ENCODE measurements at places on chromosomes 5 and 9.
A peak's percentile ranks its signal among the peaks of the same experiment; 100 is the strongest.

GRCh38 chr5:38932854-38933408 lies 87.1 kb downstream of the OSMR start:
- DNase-seq = no peak

- DNase-seq = no peak
Measured at GRCh38 chr5:44987026-44987425, 178.3 kb downstream of the MRPS30 start.

- DNase-seq = no peak
Measured at GRCh38 chr9:114302727-114303126, 20.2 kb upstream of the ORM1 start.

- DNase-seq = no peak
Measured at GRCh38 chr5:169706071-169706470, 69.0 kb downstream of the DOCK2 start.

- DNase-seq = no peak
Measured at GRCh38 chr9:16238623-16239138, 631.8 kb downstream of the BNC2 start.

DNA sequence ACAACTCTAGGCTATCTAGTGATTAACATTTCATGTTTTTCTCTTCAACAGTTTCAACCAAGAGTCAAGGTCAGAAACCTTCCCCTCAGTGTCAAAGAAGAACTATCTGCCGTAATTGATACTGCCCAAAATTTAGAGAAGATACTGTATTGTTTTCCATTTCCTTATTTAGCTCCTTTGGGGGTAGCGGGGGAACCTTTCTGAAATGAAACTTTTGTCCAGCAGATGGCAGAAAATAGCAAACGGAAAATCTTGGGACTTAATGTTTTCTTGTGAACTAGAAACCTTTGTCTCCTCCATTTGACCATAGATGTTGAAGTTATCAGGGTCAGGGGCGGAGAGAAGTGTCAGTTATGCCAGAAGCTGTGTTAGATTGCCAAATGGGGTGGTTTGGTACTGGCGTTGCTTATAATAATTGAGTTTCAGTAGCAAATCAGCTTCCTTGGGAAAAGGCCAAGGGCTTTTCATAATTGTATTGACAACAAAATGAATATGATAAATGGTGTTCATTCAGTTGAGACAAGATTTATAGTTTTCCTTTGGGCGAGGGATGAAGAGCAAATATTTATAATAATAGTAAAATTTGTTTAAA lies 101.7 kb upstream of the TLX3 start:
- no peak for DNase-seq

- no peak for DNase-seq
Measured at GRCh38 chr5:168831383-168831782, 252.2 kb upstream of the PANK3 start.

DNA sequence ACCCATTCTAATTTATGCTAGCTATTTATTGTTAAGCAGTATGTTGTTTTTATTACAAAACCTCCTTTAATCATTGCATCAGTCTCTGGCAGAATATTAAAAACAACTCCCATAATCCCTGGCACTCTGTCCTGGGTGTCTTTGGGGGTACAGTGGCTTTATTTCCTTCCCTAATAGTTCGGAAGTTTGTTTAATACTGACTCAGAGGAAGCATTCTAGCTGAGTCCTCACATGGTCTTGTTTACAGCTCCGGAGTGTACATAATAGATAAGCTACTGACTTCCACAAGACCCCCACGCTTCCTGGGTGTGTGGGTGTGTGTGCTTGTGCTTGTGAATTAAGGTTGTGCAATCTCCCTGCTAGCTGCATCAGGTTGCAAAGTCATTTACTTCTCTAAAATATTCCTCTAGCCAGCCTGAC lies 149.8 kb upstream of the CDKN2B start:
- peak; percentile 27 for DNase-seq

DNA sequence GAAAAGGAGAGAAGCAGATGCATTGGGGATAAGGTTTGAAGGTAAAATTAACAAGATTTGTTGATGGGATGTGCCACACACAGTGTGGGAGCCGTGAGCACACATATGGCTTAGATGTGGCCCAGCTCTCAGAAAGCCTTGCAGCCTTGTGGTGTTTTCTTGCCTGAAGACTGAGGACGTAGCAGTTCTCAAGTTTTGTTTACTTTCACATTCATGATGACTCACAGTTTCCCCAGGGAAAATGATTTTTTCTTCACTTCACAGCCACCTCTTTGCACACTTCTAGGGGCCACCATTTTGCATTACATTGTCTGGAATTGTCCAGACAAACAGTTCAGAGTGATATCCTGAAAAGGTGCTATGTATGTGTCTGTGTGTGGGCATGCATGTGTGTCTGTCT lies 126.2 kb downstream of the BASP1 start:
- DNase-seq = no peak

DNA sequence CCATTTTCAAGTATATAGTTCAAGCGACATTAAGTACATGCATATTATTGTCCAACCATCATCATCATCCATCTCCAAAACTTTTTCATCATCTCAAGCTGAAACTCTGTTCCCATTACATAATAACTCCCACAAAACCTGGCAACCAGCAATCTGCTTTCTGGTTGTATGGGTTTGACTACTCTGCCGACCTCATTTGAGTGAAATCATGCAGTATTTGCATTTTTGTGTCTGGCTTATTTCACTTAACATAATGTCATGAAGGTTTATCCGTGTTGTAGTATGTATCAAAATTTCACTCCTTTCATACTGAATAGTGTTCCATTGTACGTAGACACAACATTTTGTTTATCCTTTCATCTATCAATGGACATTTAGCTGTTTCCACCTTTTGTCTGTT lies 74.8 kb downstream of the SGCD start:
- DNase-seq = no peak

DNA sequence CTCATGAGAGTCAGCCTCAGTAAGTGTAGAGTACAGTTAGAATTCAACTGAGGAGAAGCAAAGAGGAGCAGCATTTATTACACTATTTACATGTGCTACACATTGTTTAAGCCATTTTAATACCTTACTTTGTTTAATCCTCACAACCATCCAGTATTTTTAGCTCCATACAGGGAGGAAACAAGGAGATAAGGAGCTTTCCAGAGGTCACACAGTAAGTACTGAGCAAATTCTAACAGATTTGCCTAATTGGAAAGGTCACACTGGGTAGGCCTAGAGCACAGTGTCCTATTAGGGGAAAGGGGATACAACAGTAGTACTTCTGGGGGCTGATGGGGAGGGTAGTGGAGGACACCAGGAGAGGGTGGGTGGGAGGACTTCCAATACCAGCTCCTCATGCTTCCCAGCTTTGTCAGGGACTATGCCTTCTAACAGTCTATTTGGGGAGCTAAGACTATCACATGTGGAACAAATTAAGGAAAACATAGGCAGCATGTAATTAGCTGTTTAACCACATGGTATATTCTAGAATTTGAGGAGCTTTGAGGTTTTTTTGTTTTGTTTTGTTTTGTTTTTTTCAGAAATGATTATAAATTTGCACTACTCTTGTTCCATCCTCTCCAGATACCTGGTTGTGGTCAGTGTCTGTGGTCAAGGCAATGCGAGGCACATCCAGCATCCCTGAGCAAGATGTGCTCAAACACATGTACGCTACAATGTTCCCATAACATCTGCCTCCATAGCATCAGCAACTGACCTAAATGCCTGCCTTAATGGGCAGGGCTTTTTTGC lies 96.0 kb upstream of the SLC12A2 start:
- no peak for DNase-seq

DNA sequence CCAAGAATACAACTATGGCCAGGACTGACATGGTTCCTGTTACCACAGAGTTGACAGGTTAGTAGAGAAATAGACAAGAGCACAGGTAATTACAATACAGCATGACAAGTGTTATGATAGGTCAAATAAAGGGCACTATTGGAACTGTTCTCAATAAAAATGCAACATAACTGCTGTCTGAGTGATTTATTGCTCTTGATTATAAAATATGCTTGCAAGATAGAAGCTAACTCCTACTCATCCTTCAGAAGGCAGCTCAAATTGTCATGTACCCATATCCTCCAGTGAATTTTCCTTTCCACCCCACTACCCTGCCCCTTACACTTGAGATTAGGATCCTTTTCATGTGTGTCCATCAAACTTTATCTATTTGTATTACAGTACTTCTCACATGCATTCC lies 35.1 kb upstream of the ATG10 start:
- DNase-seq = no peak

DNA sequence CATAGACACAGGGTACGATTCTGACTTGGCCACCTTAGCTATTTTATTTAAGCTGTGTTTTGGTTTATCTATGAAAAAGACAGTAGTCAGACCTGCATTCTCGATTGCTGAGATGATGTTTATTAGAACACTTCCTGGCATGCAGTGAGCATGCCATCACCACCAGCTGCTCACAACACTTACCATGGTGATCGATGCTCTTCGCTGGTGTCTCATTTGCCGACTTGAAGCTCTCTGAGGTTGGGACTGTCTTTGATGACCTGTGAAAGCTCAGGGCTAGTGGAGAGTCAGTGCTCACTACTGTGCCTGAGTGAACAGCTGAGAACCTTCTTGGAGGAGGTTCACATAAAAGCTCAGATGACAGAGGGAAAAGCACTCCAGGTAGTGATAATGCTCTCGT lies 4.4 kb upstream of the C9orf153 start:
- no peak for DNase-seq

DNA sequence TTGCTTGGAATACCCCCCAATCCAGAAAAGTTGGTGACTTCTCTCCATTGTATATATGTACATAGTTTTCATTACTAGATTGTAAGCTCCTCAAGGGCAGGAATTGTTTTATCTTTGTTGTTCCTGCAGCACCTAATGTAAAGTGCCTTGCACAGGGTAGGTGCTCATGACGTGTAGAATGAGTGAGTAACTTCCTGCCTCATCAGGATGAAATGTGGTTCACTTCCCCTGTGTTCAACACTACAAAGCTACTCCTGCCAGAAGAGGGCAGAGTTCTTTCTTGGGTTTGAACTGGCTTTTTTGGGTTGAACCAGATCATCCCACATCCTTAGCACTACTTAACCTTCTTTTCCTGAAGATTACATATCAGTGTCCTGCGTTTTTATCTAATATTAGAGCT lies 23.9 kb downstream of the GTF3C4 start:
- no peak for DNase-seq

DNA sequence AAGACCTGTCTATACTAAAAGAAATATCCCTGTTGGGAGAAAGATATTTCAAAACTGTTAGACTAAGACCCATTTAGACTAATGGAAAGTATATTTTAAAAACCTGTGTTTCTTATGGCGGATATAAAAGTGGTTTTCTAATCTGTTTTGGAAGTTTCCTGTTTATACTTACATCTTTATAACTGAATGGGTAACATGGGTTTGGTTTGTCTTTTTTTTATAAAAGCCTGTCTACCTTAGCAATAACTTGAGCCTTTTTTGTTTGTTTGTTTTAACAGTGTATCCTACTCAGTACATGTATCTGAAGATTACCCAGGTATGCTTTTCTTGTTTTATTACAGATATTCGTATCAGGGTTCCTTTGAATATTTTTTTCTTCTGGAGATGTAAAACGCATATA lies 83.4 kb downstream of the PARP8 start:
- DNase-seq = no peak

DNA sequence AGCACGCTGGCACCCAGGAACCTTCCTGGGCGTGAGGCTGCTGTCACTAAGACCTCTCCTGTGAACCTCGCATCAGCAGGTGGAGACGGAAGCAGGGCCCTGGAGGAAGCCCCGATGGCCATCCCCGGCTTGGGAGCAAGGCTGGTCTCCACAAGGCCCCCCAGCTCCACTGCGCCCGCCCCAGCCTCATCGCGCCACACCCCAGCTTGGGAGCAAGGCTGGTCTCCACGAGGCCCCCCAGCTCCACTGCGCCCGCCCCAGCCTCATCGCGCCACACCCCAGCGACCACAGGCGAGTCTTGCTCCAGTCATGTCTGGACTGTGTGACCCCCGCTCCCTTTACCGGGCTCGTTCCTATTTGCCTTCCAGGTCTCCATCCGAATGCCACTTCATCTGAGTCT lies 11.0 kb downstream of the QSOX2 start:
- DNase-seq = no peak

DNA sequence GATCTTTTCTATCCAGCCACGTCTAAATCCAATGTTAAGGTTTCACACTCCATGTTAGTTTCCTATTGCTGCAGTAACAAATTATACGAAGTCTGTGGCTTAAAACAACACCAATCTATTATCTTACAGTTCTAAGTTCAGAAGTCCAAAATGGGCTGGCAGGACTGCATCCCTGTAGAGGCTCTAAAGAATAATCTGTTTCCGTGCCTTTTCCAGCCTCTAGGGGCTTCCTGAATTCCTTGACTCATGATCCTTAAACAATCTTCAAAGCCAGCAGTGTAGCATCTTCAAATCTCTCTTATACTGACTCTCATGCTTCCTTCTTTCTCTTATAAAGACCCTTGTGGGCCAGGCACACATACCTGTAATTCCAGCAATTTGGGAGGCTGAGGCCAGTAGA lies 6.8 kb downstream of the PLGRKT start:
- no peak for DNase-seq

GRCh38 chr5:179296150-179296821 lies 49.0 kb downstream of the ADAMTS2 start:
- peak; percentile 9 for DNase-seq
